ENCODE measurements at places on chromosomes 6 and 20. TPM values are rescaled to one million over a fixed set of nuclear protein-coding genes. Genes with fewer than 3 reads are reported as not detected.

RSPH9 gene
- total RNA-seq: 0.18 TPM

DNA sequence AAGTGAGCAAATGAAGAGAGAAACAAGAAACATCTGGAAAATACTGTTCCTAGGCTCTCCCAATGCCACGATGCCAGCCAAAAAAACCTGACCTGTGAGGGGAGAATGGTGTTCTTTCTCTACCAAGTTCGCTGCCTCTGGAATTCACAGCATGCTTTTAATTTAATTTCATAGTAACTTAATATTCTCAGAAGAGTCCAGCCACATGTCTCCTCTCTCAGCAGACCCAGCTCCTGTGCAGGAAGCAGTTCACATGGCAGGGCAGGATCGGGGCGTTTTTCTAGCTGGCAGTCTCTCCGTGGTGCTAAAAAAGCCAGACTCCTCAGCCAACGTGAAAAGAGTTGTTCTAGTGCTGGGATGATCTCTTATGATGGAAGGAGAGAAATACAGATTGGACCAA lies 57.5 kb downstream of the BFSP1 start:
- no peak overlapping the region for H3K27ac ChIP-seq
- no peak for DNase-seq
- H3K4me3 ChIP-seq: no peak overlapping the region
- H3K36me3 ChIP-seq: no peaks in the 10 kb centered on the region

GRCh38 chr20:24779946-24780345 lies 169.1 kb upstream of the CST7 start:
- DNase-seq: peak; percentile 58
- H3K4me3 ChIP-seq: no peak overlapping the region
- H3K4me1 ChIP-seq: no peaks in the 10 kb centered on the region
- H3K27ac ChIP-seq: no peak overlapping the region
- no peaks in the 10 kb centered on the region for H3K36me3 ChIP-seq
- H3K27me3 ChIP-seq: no peaks in the 10 kb centered on the region

GRCh38 chr6:99016355-99016754 lies 68.6 kb upstream of the FBXL4 start:
- H3K4me3 ChIP-seq: no peak overlapping the region
- no peaks in the 10 kb centered on the region for H3K27me3 ChIP-seq
- H3K4me1 ChIP-seq: no peaks in the 10 kb centered on the region
- DNase-seq: no peak
- no peaks in the 10 kb centered on the region for H3K36me3 ChIP-seq
- H3K27ac ChIP-seq: no peak overlapping the region

- H3K27ac ChIP-seq: no peak overlapping the region
- no peak overlapping the region for H3K4me3 ChIP-seq
- H3K4me1 ChIP-seq: no peaks in the 10 kb centered on the region
- peaks cover 55% of the 10 kb centered on the region for H3K27me3 ChIP-seq
- H3K36me3 ChIP-seq: no peaks in the 10 kb centered on the region
- DNase-seq: no peak
Observed at GRCh38 chr6:1291381-1291780, 20.5 kb upstream of the FOXQ1 start.

DNA sequence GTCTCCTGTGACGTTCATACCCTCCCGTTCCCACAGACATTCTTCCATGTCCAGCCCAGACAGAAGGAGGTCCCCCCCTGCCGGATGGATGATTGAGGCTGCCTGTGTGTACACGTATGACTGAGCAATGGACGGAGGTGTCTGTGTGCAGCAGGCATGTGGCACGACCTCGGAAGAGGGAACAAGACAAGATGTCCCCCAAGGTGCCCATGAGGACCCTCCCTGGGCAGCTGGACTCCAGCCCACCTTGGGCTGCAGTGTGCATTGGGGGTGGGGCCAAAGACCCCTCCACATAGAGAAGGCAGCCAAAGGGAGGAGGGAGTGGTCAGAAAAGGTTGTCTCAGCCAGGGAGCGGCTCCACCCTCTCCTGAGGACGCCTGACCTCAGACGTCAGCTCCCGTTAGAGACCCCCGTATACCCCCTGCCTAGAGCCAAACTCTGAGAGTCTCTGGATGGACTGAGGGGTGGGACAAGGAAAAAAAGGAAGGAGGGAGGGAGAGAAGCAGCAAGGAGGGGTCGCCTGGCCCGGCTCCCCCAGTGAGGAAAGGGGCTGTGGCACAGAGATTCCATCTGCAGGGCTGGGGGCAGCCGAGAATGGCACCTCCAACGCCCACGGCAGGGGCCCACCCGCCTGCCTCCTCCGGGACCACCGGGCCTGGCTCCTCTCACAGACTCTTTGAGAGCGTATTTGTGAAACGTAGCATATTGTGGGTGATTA lies 92.9 kb upstream of the BHLHE23 start:
- H3K27ac ChIP-seq: no peak overlapping the region
- H3K4me1 ChIP-seq: no peaks in the 10 kb centered on the region
- no peak overlapping the region for H3K4me3 ChIP-seq
- H3K27me3 ChIP-seq: peaks cover 94% of the 10 kb centered on the region
- peak; percentile 54 for DNase-seq
- H3K36me3 ChIP-seq: no peaks in the 10 kb centered on the region

DNA sequence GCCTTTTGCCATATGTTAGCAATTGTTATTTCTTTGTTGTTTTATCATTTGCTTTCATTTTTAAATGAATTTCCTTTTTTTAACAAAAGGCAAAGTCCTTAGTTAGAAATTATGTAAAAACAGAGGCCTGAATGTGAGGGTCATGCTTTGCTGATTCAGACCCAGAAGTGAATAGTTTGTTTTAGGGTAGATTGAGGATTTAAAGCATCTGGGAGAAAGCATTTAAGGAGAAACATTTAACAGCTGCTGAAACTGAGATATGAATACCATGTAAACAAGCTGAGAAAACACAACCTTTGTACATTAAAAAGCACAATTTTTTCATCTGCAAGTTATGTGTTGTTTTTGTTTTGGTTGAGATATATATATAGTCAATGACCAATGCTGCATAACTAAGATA lies 8.0 kb downstream of the HTR1B start:
- DNase-seq: no peak
- H3K27me3 ChIP-seq: no peaks in the 10 kb centered on the region
- no peak overlapping the region for H3K27ac ChIP-seq
- no peaks in the 10 kb centered on the region for H3K36me3 ChIP-seq

DNA sequence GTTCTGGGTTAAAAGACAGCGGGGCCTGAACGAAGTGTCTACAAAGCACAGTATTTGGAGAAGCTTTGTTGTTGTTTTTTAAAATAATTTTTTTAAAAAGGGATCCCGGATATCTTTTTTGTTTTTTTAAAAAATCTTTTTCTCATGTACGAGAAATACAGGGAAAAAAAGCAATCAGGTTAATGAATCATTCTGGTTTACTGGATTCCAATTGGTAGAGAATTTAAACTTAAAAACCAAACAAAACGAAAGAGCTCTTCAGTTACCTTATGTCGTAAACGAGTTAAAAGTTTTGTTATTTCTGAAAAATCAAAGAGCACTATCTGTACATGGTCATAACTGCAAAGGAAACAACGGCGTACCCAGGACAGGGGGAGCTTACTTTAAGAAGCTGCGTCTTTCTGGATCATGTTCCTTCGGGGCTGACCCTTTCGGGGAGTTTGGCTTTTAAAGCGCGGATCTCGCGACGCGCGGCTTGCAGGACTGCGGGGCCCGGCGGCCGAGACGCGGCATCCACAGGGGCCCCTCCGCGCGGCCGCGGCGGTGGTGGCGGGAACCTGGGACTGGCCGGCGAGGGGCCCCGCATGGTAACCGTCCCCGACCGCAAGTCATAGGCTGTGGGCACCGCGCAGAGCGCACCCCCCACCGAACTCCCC lies 927 bp downstream of the IL20RA start:
- H3K27ac ChIP-seq: no peak overlapping the region
- no peaks in the 10 kb centered on the region for H3K36me3 ChIP-seq
- DNase-seq: no peak
- peak overlapping the region; percentile 74 for H3K4me3 ChIP-seq

DNA sequence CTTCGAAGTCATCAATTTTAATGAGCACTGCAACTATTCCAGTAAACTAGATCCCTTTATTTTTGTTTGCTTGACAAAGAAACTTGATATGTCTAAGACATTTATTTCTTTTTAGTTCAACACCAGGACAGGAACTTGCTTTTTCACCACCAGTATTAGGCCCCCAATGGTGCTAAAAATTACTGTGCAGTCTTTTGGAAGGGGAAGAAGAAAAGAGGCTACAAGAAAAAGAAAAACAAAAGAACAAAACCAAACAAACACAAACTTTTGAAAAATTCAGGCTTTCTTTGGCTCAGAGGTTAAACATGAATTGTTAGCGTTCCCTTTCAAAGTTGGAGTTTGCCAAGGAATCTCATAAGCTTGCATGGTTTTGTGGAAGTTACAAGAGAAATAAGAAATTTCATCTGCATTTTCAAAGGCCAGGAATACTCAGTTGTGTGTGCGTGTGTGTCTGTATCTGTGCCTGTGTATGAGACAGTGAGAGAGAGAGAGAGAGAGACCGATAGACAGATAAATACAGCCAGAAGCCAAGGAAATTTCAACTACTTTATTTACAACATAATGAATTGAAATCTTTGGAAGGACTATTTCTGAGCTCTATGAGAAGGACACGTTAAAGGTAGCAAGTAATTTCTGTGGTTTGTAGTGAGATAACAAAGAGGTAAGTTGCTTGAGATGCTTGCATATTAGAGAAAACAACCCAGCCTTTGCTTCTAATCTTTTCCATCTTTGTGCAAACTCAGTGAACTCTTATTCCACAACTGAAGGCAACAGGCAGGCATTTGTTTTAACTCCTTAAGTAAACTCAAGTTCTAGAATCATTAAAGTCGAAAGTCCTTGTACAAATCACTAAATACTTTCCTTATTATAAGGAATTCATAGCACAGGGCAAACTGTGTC lies 171.0 kb upstream of the CITED2 start:
- peaks cover 4% of the 10 kb centered on the region for H3K4me1 ChIP-seq
- H3K4me3 ChIP-seq: no peak overlapping the region
- no peak for DNase-seq

PSMB8 gene
- 109 TPM for total RNA-seq

GRCh38 chr6:44297063-44298038 lies 15.8 kb downstream of the AARS2 start:
- H3K4me3 ChIP-seq: peak overlapping the region; percentile 42
- no peak overlapping the region for H3K27ac ChIP-seq
- peaks cover 4% of the 10 kb centered on the region for H3K27me3 ChIP-seq
- H3K36me3 ChIP-seq: peaks cover 22% of the 10 kb centered on the region
- H3K4me1 ChIP-seq: peaks cover 17% of the 10 kb centered on the region

DNA sequence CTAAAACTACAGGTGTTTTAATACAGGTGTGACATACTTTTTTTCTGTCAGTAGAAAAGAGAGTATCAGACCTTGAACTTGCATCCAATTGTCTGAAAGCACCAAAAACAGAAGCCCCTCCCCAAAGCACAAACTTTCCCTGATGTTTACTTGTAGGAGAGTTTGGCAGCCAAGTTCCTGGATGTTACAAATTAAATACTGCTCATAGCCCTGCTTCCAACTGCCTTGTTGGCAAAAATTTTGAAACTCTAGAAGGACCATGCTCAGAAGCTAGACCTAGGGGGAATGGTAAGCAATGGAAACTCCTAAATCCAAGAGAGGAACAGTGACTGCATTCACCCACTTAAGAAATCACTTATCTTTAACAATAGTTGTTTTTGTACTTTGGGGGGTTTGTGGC lies 17.0 kb upstream of the ARG1 start:
- no peaks in the 10 kb centered on the region for H3K36me3 ChIP-seq
- H3K27ac ChIP-seq: no peak overlapping the region
- no peaks in the 10 kb centered on the region for H3K4me1 ChIP-seq
- no peak overlapping the region for H3K4me3 ChIP-seq
- H3K27me3 ChIP-seq: no peaks in the 10 kb centered on the region

- H3K4me3 ChIP-seq: peak overlapping the region; percentile 24
- H3K36me3 ChIP-seq: no peaks in the 10 kb centered on the region
- peak; percentile 89 for DNase-seq
- peak overlapping the region; percentile 84 for H3K27ac ChIP-seq
Observed at GRCh38 chr20:44068316-44069201, 118.4 kb downstream of the JPH2 start.

DNA sequence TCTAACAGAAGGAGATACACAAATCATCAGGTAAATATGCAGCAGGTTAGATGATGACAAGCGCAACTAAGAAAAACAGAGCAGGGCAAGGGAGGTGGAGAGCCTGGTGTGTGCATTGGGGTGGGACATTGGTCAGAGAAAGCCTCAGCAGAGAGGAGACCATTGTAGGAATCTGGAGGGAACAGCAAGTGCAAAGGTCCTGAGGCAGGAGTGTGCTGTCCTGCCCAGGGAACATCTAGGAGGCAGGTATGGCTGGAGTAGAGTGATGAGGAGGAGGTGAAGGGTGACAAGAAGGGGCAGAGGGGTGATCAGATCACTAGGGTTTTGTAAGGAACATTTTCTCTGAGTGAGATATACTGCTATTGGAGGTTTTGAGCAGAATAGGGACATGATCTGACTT lies 90.1 kb downstream of the NCR2 start:
- peaks cover 17% of the 10 kb centered on the region for H3K4me1 ChIP-seq
- H3K27ac ChIP-seq: no peak overlapping the region
- H3K36me3 ChIP-seq: no peaks in the 10 kb centered on the region
- peaks cover 43% of the 10 kb centered on the region for H3K27me3 ChIP-seq
- H3K4me3 ChIP-seq: no peak overlapping the region

DNA sequence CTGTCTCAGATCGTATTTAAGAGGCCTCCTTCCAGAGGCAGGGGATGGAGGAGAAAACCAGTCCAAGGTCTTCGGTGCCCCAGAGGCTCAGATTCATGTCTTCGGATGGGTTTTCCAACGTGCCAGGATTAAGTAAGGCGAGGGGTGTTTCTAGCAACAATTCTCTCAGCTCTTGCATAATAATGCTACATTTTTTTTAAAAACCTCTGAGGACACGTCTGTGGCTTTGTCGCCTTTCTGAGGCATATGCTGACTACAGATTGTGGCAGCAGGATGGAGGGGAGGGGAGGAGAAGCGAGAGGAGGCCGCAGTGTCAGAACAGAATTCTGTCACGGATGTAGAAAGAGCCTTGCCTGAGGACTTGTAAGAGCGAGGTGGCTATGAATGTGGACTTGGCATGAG lies 17.7 kb upstream of the CCDC167 start:
- H3K4me3 ChIP-seq: peak overlapping the region; percentile 23
- H3K27me3 ChIP-seq: peaks cover 18% of the 10 kb centered on the region
- H3K36me3 ChIP-seq: no peaks in the 10 kb centered on the region
- peak; percentile 80 for DNase-seq
- H3K27ac ChIP-seq: peak overlapping the region; percentile 41

GRCh38 chr20:4366076-4366475 lies 350.7 kb upstream of the RNF24 start:
- no peaks in the 10 kb centered on the region for H3K36me3 ChIP-seq
- H3K27me3 ChIP-seq: no peaks in the 10 kb centered on the region
- H3K27ac ChIP-seq: no peak overlapping the region
- no peak overlapping the region for H3K4me3 ChIP-seq

PTGIS gene
- total RNA-seq: 0.98 TPM

WTAP gene
- 118 TPM for total RNA-seq
